AML-193 (cell line): ENCODE measurements at places on chromosomes 6 and 20.

DNA sequence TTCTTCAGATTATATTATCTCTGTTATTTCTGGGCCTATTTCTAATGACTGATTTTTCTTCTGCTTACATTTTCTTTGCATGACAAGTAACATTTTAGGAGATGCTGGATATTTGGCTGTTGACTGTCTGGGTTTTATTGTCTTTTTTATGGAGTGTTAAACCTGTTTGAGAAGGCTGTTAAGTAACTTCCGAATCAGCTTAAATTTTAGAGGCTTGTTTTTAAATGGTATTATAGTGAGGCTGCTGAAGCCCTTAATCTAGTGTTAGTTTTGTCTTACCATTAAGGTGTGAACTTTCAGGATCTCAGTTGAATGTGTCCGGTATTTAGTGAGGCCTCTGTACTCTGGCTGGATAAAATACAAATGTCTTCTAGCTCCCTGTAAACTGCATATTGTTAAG lies 109.8 kb downstream of the EYA4 start:
- DNase-seq: no peak

DNA sequence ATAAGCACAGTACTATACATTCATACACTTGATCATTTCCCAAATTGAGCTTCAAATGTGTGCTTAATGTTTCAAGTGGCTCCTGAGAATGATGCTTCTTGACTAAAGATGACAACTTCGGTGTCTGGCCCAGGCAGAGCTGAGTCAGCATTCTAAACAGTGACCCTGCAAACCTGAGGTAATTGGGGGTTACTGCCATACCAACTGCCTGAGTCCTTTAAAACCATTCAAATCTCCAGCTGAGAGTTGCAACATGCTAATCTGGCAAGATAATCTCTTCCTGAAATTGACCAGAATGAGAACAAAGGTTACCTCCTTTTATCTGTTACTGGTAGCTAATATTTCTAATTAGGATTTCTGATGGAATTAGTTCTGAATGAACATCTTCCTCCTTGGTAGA lies 8.2 kb downstream of the BACH2 start:
- DNase-seq: no peak

DNA sequence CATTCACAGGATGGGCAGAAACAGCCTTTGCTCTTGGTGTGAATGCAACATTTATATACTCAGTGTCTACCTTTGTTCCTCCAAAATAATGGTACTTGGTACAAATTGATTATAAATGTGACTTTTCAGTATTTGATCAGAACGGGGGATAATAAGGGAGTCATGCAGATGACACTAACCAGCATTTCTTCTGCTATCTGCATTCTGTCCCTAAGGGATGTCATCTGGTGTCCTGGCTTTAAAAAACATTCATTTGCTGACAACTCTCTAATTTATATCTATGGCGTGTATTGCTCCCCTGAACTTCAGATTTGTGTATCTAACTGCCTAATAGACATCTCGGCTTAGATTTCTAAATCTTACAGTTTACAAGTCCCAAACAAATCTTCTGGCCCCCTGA lies 76.4 kb upstream of the FLRT3 start:
- no peak for DNase-seq

DNA sequence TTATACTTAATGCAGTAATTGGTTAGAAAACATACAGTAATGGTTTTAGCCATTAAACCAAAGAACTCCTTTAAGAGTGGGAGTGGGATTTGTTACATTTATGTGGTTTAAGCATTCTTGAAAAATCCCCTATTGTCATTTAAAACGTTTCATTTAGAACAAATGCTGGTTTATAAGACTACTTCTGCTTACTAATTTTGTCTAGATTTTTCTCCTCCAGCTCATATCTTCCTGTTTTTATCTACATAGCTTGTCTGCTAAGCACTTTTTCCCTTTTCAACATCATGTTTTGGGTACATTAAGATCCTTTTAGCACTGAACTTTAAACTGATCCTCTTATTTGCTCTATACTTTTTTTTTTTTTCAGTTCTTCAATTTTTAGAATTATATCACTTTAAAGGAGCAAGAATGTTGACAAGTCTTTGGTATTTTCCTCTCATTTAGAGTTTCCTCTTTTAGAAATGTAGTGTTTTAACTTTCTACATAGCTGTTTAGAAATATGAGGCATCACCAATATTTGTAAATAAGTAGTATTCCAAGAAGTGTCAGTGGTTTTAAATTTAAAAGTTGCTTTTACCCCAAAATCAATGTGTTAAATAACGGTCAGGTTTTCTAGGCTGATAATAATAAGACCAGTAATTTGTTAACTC lies 80.9 kb downstream of the SESN1 start:
- DNase-seq: peak; percentile 73

DNA sequence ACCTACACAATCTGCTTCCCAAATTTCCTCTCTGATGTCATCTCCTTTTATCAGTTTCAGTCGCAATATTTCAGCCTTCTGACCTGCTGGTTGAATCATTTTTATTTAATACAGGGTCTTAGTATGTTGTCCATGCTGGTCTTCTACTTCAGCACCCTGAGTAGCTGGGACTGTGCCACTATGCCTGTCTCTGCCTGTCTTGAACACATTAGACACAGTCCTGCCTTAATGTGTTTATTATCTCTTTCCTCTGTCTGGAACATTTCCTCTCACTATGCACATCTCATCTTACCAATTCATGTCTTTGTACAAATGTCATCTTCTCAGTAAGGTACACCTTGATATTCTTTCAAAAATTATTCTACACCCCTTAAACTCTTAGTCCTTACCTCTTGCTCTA lies 106.5 kb downstream of the THEMIS start:
- no peak for DNase-seq

DNA sequence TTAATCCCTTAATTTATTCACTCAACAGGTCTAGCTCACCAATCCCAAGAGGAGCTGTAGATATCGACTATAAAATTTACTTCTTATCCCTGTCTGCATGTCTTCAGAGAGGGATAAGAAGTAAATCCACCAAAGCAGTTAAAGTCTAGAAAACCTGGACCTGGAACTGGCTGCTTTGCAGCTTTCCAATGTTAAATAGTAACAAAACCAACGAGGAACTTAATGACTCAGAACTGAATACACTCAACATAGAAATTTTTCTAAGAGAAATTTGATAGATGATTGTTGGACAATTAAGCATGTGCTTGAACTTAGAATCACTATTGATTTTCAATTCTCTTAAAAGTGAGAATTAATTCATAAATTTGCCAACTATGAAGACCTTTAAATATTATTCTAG lies 11.5 kb upstream of the TMEM244 start:
- DNase-seq: no peak

DNA sequence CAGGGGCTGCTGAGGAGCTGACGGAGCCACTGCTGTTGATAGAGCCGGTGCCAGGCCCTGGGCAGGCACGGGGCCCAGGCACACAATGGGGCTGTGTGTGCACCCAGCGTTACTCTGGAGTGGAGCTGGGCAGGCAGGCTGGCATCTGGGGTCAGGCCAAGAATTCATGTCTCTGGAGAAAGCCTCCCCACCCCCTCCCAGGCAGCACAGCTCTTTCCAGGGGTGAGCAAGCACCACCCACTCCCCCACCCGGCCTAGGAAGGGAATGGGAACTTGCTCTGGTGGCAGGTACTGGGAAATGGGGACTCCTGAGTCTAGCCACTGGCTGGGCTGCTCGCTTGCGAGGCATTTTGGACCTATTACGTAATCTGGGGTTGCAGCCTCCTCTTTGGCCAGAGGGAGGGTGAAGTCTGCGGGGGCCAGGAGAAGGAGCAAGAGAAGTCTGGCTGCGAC lies 22.7 kb downstream of the TFEB start:
- DNase-seq: peak; percentile 62

- no peak for DNase-seq
Observed at GRCh38 chr6:169783971-169784820, 32.8 kb downstream of the ERMARD start.
